ENCODE measurements at places on chromosomes 5 and 9.

GRCh38 chr9:33291031-33291397 is 698 bp downstream of the NFX1 start:
- no peak for DNase-seq

DNA sequence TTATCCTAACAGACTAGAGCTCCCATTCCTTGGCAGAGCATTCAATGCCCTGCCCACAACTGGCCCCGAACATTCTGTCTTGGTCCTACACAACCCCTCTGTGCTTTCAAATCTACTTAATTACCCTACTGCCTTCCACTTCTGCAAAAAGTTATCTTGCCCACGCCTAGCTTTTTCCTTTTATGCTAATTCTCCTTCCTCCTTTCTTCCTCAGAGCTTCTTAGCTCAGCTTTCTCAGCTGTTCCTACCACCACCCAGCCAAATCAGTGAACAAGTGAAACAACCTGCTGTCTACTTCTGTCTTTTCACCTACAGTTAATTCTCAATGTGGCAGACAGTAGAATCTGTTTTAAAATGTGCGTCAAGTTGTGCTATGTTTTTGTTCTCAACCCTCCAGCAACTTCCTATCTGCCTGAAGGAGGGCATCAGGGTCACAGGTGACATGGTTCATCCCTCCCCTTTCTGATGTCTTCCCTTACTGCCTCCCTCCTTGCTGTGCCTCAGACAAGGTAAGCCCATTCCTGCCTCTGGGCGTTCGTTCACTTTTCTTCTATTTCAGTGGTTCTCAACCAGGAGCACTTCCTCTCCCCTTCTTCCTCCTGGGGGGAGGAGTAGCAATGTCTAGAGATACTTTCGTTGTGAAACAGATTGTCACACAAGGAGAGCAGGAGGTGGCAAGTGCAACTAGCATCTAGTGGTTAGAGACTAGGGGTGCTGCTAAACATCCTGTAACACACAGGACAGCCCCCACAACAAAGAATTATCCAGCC is 1.3 kb upstream of the REEP5 start:
- no peak for DNase-seq

DNA sequence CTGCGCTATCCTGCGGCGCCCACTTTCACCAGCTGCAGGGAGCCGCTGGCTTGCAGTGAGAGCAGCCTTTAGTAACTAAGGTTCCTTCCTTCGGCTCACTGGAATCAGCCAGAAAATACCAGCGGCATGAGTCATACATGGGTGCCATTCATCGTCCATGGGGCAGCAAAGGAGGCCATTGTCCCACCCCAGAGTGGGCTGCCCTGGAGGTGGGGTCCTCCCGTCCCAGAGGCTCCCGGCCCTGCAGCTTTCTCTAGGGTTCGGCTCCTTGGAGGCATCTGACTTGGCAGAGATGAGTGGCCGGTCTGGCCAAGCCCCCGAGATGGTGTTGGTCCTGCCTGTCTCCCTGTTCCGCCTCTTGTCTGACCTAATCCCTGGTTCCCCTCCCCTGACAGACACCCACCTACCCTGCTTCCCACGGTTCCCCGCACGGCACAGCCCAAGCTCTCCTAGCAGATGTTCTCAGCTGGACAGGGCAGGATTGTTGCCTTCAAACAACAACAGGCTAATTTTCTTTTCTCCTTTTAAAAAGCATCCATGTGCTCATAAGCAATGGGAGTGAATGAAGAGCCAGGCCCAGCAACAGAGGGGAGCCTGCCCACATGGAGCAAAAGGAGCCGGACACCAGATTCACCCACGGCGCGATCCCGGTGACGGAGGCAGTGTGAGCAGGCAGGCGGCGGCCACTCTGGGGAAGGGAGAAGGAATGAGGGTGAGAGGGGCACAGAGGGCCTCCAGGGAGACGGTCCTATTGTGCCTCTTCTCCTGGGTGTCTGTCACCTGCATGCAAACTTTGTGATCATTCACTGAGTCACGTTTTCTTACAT is 97.0 kb upstream of the COL5A1 start:
- peak; percentile 42 for DNase-seq

GRCh38 chr5:82314964-82315758 is 37.0 kb upstream of the RPS23 start:
- no peak for DNase-seq

DNA sequence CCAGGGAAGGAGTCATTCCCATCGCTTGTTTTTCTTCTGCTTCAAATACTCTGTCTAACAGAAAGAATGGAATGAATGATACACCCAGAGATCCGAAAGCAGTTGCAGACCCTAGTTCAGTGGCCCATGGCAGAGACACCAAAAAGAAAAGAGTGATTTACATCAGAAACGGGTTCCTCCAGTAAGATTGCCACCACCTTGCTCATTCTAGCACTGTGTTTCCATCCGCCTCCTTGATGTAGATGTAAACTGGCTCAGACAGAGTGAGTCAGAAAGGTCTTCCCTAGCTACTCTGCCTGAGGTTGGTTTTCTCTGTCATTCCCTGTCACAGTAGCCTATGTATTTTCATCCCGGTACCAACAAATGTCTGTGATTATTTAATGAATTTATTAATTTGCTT is 15.9 kb upstream of the CLINT1 start:
- DNase-seq = no peak

GRCh38 chr9:137436761-137437600 is 4.2 kb downstream of the ENTPD8 start:
- DNase-seq = no peak

DNA sequence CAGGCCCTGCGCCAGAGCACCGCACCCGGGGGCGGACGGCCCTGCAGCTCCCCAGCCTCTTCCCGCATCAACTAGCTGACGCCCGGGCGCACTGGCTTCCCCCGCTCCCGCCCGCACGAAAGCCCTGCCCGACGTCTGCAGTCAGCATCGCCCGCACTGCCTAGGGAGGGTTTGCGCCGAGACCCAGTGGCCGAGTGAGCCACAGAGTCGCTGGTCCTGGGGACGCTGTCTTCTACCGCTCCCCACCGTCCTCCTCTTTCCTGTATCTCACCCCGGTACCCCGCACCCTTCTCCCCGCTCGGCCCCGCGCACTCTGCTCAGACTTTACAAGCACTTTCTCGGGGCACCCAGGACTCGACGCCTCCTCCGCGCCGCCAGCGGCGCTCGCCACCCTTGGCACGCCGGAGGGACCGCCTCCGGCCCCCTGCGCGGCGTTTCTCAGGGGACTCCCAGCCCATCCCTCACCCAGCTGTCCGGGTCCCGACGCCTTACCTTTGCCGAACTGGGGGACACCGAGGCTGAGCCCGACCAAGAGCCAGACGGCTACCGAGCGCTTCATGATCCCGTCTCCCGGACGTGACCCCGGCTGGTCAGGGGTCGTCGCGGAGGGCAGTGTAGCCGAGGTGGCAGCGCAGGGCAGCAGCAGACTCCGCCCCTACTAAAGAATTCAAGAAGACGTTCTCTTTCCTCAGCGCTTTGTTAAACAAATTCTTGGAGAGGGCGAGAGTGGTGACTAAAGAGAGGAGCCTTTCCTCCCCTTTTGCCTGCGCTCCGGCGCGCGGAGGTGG is 670 bp downstream of the EDIL3 start:
- no peak for DNase-seq

DNA sequence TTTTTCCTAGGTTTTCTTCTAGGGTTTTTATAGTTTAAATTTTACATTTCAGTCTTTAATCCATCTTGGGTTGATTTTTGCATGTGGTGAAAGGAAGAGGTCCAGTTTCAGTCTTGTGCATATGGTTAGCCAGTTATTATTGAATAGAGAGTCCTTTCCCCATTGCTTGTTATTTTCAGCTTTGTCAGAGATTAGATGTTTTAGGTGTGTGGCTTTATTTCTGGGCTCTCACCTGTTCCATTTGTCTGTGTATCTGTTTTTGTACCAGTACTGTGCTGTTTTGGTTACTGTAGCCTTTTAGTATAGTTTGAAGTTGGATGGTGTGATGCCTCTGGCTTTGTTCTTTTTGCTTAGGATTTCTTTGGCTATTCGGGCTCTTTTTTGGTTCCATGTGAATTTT is 25.8 kb downstream of the NIPBL start:
- no peak for DNase-seq

DNA sequence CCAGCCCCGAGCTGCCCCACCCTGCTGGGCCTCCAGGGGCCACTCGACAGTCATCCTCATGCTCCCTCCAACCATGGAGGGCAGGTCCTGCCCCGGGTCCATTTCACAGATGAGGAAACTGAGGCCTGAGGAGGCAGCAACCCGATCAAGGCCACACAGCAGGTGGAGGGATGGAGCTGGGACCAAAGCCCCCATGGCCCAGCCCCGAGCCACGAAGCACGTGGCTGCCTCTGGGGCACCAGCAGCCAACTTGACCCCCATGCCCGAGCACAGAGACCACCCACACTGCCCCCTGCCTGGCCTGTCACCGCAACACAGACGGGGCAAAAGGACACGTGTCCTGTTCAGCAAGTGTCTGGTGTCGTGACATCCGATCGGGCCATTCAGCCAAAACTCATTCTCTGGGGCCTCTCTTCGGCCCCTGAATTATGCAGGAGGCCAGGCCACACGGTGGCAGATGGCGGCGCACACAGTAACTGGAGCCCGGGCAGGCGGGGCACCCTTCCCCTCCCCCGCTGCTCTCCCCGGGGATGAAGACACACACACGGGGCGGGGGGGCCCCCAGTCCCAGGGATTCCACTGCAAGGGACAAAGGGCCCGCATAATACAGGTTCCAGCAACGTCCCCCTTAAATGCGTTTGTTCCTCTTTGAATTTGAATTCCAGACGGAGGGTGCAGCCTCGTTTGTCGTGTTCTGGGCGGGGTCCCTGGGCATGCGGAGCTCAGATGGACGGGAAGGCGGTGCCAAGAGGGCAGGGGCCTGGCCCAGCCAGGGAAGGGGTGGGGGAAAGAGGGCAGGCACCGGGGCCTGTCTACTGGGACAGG is 29.4 kb upstream of the TMEM250 start:
- no peak for DNase-seq

DNA sequence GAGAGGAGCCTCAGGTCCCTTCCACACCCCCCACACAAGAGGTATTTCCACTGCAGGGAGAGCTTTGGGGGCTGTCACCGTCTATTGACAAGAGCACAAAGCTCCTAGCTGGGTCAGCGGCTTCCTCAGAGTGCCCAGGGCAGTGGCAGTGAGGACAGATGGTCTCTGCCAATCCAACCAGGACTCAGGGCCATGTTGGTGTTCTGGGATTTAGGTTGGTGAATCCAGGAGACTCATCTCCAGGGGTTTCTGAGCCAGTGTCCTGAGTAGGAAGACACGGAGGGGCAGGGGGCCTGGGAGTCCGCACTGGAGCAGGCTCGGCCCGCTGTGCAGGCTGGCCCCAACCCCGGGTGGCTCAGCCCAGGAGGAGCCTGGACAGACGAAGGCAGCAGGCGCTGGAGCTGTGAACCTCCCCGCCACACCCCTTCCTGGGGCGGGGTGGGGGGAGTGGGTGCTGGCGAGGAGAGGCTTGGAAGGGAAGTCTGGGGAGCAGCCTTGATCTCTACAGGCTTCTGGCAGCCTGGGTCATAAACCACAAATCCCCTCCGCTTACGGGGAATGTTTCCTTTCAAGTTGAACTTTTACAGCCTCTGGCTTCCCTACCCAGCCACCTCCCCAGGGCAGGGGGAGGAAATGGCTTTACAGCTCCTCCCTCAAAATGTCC is 19.6 kb downstream of the CRB2 start:
- DNase-seq = no peak

GRCh38 chr5:126100767-126101166 is 322.4 kb upstream of the GRAMD2B start:
- DNase-seq = no peak

DNA sequence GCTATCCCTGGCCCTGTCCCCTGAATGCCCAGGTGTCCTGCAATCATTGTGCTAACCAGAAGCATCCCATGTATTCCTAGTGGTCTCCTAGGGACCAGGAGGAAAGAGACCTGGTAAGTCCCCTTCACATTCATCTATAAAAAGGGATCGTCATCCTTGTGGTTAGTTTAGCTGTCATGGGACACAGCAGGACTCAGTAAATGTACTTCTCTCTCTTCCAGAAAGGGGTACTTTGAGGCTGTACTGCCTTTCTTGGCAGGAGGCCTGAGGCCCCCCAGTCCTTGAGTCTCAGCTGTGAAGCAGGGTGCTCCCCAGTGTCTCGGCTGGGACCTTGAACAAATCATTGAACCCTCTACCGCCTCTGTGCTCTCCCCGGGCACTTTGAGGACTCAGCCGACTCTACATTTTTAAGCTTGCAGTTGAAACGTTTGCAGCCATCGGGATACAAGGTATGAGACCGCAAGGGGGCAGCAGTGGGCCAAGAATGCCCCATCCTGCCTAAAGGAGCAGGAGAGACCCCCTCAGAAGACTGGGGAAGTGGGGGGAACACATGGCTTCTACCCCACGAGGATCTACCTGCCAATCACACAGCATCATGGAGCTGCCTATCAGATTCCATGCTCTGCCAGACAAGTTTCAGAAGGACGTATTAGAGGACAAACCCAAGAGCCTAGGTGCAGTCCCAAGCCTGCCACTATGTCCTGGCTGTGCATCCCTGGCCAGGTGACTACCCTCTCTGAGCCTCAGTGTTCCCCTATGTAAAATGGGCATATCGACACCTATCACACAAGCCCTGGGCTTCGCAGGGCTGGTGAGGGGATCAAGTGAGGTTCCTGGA is 2.4 kb upstream of the PHYKPL start:
- DNase-seq = peak; percentile 23

DNA sequence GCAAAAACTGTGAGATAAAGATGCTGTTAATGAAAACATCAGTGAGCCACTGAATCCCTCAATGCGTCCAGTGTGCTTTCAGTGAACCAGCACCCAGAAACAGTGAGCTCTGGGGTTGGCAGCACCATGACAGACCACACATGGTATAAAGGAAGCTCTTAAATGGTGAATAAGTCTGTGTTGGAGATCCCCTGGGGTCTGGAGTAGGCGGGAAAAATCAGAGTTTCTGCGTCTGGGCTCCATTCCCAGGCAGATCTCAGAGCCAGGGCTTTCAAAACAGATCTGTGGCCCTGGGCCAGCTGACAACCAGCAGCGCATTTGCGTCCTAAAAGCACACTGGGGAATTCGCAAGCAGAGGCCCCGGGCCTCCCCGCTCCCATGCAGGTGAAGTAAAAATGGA is 233.5 kb downstream of the FRMD3 start:
- DNase-seq = peak; percentile 90

DNA sequence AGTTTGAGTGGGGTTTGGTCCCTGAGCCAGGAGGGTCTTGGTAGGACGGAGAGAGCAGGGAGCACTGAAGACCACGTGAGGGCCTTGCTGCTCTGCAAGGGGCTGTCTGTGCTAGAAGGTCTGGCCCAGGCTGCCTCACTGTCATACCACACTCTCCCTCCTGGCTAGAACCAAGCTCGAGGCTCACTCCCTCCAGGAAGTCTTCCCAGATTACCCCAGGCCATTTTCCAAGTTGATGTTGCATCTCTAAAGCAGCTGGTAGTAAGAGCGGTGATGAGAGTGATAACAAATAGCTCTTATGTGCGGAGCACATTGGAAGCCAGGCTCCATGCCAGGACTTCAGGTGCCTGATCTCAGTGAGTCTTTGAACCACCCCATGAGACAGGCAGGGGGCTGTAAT is 6.6 kb downstream of the MYMK start:
- DNase-seq = no peak

DNA sequence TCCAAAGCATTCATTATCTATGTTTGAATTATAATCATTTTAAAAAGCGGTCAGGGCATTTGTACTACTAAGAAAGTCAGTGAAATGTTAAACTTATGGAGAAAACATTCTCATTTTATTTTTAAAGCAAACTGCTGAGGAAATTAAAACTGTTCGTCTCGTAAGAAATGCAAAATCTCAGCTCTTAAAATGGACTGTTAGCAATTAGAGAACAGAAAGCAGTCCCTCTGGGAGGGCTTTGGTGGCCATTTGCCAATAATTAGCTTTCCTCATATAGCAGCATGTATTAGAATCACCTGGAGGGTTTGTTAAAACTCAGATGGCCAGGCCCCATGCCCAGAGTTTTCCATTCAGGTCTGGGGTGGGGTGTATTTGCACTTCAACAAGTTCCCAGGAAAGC is 120.7 kb upstream of the RASEF start:
- DNase-seq = no peak
